ENCODE measurements at places on chromosomes 1 and 21. TPM values are rescaled to one million over a fixed set of nuclear protein-coding genes. Genes with fewer than 3 reads are reported as not detected.

RGS13 gene
- not detected for total RNA-seq

REN gene
- 0.29 TPM for total RNA-seq

GBP2 gene
- 52.7 TPM for total RNA-seq

SPOCD1 gene
- total RNA-seq, result 70.0 TPM

CTBS gene
- 9.0 TPM for total RNA-seq

PTAFR gene
- total RNA-seq, result not detected

FNDC10 gene
- total RNA-seq, result 9.9 TPM

RFX5 gene
- 47.0 TPM for total RNA-seq

CASQ1 gene
- total RNA-seq, result not detected

ZNF648 gene
- total RNA-seq, result not detected

KIF21B gene
- 3.1 TPM for total RNA-seq

KCNT2 gene
- 0.05 TPM for total RNA-seq

TMOD4 gene
- total RNA-seq, result not detected

PER3 gene
- total RNA-seq, result 4.8 TPM

C1orf226 gene
- total RNA-seq, result 4.2 TPM

DNALI1 gene
- total RNA-seq, result 3.8 TPM

NPHS2 gene
- not detected for total RNA-seq

SESN2 gene
- total RNA-seq, result 24.4 TPM

TIAM1 gene
- total RNA-seq, result 5.4 TPM

DENND1B gene
- 8.2 TPM for total RNA-seq

FAM151A gene
- total RNA-seq, result not detected

HAO2 gene
- total RNA-seq, result not detected

TACSTD2 gene
- total RNA-seq, result 51.0 TPM

PLEKHA6 gene
- total RNA-seq, result 1.9 TPM

RNU1-4 gene
- under 0.01 TPM for total RNA-seq

Measured in glomerular endothelial cell (primary cell).